CD14-positive monocyte (primary cell): ENCODE measurements at places on chromosomes 16 and 17.

- no peak for DNase-seq
These were observed 27.4 kb upstream of the RCVRN start for GRCh38 chr17:9932491-9932890.

- DNase-seq, result no peak
These were observed 22.2 kb downstream of the WSCD1 start for GRCh38 chr17:6092182-6092902.

DNA sequence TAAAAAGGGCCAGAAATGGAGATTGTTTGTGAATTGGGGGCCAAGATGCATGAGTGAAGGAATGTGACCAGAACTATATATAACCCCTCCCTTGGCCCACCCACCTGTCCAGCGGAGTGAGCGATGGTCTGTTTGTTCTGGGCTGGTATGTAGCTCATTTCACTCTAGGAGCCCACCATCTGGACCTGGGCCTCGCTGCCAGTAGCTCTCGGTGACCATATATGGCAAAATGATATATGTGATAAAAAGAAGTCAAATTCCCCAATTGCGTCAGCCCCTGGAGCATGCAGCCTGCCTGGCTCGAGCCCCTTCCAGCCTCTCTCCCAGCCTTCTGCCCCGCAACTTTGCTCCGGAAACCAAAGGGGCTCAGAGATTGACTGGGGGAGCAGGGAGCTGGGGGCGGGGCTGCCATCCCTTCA lies 47.3 kb downstream of the CCDC42 start:
- no peak for DNase-seq

DNA sequence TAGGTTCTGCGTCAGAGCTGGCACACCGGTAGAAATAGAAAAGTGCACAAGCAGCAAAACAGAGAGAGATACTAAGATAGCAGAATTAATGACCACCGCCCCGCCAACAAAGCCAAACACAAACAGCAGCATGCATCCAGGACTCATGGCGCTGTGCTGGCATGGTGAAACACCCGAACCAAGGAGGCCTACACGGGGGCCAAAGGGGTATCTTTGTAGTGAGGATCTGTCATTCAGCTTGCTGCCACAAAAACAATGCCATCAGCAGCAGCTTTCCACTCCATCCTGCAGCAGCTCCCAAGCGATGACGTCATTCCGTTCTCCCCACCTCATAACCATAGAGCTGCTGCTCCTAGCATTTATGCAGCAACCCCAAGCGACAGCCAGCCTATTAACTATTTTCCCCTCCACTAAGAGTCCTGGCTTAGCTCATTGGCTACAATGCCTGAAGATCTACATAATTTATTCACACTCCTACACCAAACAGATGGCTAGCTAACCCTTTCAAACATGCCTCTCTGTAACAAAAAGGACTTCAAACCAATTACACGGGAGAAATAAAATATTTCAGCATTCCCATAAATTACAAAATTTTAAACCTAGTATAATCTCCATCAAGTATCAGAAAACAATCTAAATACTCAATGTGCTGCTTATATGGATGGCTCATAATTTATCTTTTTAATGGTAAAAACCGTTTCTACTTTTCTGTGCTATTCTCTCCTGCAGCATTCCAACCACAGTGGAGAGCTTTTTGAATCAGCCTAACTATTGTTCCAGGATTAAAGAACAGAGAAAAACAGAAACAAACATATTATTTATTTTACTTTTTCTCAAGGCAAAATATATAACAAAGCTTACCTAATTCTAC lies 73.9 kb downstream of the SPAG9 start:
- no peak for DNase-seq

DNA sequence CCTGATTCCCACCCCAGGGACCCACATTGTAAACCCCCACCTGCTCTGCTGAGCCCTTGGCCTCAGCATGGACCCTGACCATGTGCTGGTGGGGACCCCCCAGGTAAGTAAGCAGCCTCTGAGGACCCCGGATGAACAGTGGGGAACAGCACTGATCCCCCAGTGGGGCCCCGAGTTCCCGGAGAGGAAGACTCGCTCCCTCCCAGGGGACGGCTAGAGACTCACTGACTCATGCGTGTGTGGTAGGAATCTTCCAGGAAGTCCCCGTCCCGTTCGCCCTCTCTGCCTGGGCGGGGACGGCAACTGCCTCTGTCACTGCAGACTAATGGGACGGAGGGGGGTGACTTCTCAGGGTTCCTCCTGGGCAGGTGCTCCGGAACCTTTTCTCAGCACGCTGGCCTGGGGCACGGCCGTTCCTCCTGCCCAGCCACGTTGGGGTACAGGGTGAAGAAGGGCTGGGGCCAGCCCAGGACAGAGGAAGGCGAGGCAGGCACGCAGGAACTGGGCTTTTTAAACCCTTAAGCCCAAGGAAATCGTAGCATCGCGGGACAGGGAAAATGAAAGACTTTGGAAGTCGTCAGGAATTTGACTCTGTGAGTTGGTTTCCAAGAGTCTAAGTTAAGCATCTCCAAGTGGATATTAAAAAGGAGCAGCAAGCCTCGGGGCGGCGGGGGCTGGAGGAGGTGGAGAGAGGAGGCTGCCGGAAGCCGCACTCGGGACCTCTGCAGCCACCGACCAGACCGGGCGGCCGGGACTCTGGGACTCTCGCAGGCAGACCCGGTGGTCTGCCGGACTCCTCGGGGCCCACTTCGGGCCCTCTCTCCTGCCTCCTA lies 178.7 kb downstream of the SEC14L1 start:
- DNase-seq, result peak; percentile 96

DNA sequence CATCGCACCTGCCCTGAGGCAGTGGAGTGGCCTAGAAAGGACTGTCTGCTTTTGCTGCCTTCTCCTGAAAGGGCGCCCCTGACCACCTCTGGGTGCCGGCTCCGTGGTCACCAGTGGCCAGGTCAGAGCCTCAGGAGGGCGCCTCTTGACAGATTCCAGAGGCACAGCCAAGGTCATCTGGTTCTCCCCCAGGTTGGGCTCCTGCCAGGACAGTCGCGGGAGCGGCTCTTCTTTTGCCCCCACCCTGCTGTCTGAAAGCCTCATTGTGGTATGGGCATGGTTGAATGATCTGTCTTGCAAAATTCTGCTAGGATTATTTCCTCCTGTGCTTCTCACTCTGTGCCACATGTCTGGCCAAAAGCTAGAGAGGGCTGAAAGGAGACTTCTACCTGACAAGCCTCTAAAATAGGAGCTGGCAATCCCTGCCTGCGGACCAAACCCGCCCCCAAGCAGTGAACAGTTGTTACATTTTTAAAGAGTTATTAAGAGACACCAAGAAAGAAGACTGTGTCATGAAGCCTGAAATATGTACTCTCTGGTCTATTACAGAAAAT lies 82.8 kb downstream of the SNX29 start:
- DNase-seq, result no peak

DNA sequence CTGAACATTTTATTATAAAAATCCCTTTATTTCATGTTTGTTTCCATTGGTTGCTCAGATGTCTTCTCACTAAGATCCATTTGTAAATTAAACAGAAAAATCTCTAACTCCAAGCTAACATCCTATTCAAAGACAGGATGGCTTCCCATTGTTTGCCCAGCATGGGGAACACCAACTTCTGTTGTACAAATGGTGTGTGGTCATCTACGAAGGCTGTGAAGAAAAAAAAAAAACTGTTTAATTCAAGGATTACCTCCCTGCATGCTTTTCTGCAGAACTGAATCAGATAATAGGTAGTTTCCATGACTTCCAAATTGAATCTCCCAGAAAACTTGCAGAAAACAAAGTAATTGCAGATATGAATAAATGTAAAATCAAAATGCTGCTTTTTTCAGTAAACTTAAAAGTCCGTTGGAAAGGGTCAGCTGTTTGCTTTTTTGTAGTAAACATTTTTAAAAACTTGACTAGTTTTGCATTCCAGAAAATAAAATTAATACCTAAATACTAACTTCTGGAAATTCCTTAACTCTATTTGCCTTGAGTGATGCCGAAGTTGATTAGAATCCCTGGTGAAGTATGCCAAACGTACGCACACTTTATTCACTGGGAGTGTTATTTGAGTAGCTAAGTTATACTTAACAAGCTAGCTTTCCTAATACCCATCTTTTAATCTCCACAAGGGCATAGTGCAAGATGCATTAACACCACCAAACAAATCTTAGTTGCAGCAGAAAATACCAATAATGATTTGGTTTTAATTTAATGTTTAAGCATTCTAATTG lies 7.7 kb downstream of the SALL1 start:
- DNase-seq, result no peak

- no peak for DNase-seq
These were observed 4.7 kb upstream of the IRF8 start for GRCh38 chr16:85894266-85894665.

DNA sequence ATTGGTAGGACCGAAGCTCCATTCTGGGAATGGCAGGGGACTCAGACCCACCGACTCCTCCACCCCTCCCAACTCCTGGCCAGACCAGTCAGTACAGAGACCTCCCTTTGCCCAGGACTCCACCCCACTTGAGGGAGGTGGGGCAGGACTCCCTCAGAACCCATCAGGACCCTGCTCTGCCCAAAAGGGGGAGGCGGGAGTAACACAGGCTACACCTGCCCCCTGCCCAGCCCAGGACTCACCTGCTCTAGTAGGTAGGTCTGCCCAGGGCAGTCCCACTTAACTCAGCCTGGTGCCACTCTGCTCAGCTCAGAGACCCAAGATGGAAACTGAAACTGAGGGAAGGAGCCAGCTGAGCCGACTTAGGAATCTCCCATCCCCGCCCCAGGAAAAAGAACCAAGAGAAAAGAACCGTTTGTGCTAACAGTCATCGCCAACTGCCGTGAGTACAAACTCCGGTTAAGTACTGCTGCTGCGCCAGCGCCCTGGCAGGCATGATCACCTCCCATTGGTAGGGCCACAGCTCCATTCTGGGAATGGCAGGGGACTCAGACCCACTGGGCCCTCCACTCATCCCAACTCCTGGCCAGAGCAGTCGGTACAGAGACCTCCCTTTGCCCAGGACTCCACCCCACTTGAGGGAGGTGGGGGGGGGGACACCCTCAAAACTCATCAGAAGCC lies 503 bp downstream of the DHX58 start:
- peak; percentile 24 for DNase-seq

DNA sequence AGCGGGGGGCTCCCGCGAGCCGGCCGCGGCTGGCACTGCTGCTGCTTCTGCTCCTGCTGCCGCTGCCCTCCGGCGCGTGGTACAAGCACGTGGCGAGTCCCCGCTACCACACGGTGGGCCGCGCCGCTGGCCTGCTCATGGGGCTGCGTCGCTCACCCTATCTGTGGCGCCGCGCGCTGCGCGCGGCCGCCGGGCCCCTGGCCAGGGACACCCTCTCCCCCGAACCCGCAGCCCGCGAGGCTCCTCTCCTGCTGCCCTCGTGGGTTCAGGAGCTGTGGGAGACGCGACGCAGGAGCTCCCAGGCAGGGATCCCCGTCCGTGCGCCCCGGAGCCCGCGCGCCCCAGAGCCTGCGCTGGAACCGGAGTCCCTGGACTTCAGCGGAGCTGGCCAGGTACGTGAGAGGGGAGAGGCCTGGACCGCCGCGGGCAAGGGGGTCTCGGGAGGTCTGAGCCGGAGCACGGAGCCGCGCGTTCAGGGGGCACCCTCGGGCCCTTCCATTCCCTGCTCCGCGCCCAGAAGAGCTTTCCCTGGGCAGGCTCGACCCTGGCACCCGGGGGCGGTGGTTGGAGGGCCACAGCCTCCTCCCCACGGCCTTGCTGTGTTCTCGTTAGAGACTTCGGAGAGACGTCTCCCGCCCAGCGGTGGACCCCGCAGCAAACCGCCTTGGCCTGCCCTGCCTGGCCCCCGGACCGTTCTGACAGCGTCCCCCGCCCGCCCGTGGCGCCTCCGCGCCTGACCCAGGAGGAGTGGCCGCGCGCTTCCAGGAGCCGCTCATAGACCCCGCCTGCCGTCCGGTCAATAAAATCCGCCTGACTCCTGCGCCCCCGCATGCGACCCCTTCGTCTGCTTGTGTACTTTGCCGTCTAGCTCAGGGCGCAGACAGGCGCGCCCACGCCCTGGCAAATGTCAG lies 591 bp downstream of the NPW start:
- no peak for DNase-seq

- DNase-seq, result no peak
These were observed 225.2 kb upstream of the RBFOX1 start for GRCh38 chr16:7107436-7107835.

DNA sequence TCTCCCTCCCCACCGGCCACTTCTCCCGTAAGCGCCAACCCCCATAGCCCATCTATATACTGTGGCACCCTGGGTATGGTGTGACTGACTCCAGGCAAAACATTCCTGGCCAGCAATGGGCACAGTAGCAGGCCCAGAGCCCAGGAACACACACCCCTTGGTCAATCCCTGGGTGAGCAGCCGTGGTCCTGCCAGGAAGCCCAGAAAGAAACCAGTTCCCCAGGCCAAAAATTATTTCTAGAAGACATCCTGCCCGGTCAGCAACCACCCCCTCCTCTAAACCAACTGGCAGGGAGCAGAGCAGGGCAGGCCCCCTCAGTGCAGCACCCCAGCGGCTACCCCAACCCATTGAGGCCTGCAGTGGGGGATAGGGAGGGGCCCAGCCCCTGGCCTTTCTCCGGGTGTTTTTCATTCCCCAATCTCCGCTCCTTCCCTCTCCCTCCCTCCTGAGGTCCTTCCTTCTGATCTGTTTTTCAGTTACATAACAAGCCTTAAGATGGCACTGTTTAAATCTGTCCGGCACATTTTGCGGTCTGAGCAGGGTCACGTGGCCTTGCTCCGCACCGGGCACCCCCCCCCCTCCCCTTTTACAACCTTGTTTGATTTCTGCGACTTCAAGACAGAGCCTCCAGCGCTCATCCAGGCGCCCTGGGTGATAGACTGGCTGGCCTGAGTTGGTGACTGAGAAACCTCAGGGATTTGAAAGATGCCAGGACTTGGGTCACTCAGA lies 2.0 kb downstream of the NPTX1 start:
- no peak for DNase-seq

- DNase-seq, result no peak
These were observed 14.9 kb downstream of the CDIP1 start for GRCh38 chr16:4523686-4524085.

GRCh38 chr17:81910840-81911276 lies 341 bp downstream of the PCYT2 start:
- no peak for DNase-seq

DNA sequence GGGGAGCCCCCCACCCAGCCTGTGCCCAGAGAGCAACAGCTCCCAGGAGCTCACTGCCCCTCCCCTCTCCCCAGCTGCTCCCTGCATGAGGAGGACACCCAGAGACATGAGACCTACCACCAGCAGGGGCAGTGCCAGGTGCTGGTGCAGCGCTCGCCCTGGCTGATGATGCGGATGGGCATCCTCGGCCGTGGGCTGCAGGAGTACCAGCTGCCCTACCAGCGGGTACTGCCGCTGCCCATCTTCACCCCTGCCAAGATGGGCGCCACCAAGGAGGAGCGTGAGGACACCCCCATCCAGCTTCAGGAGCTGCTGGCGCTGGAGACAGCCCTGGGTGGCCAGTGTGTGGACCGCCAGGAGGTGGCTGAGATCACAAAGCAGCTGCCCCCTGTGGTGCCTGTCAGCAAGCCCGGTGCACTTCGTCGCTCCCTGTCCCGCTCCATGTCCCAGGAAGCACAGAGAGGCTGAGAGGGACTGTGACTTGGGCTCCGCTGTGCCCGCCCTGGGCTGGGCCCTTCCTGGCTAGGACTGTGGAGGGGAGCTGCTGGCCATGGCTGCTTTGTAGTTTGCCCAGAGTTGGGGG lies 584 bp downstream of the TCAP start:
- DNase-seq, result no peak
